ENCODE measurements at places on chromosomes 7 and 10. TPM values are rescaled to one million over a fixed set of nuclear protein-coding genes. Genes with fewer than 3 reads are reported as not detected.

DNA sequence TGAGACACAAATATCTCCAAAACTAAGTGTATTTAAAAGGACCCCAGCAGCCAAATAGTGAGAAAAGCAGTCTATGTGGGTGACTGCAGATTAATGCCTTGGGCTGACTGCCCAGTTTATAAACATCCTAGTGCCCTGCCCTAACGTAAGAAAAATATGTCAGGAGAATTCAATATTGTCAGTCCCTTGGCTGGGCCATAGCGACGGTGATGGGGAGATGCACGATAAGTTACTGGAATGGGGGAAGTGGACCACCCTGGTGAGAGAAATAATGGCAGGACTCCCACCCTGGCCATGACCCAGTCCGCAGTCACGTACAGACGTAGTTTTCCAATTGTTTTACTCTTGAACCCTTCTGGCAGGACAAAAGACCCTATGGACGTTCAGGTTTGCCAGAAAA lies 48.0 kb downstream of the JCAD start:
- no peak for DNase-seq

DNA sequence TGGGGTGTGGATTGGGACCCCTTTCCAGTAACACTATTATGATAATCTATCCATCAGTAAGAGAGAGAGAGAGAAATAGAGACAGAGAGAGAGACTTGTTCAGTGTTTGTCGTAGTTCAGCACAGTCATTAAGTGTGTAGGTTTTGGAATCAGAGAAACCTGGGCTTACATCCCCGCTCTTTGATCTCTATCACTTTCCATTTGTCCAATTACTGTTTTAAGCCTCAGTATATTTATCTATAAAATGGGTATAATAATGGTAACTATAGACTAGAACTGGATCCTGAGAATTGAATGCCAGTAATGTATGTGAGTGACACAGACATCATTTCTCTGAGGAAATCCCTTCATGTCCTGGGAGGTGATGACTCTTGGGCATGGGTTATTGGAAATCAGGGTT lies 460.5 kb downstream of the PLXNA4 start:
- DNase-seq: no peak

DNA sequence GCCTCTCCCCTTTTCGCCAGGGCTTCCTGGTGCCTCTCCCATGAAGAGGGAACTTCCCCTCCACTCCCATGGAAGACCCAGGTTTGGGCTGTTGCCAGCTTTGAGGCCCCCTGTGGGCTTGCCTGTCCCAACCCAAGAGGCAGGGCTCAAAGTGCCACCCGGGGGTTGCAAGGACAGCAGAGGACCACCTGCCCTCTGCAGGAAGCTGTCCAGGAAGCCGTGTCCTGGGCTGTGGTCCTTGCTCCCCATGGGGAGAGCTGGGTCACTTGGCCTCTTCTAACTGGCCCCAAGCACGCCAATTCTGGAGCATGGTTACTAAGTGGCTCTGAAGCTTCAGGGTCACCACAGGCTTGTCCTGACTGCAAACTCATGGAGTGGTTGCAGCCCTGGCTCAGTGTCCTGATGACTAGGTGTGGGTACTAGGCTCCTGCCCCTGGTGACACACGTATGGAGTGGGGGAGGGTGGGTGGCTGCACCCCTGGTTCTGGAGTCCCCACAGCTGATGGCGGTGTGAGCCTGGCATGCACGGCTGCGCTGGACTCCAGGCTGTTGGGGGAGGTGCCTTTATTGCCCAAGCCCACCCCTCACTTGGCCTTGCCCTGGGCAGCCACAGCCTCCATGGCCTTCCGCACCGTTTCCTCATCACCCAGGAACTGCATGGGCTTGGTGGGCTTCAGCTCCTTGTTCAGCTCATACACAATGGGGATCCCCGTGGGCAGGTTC lies 3.0 kb downstream of the PGAM2 start:
- no peak for DNase-seq

Gene ZKSCAN5
- 6.1 TPM for total RNA-seq

DNA sequence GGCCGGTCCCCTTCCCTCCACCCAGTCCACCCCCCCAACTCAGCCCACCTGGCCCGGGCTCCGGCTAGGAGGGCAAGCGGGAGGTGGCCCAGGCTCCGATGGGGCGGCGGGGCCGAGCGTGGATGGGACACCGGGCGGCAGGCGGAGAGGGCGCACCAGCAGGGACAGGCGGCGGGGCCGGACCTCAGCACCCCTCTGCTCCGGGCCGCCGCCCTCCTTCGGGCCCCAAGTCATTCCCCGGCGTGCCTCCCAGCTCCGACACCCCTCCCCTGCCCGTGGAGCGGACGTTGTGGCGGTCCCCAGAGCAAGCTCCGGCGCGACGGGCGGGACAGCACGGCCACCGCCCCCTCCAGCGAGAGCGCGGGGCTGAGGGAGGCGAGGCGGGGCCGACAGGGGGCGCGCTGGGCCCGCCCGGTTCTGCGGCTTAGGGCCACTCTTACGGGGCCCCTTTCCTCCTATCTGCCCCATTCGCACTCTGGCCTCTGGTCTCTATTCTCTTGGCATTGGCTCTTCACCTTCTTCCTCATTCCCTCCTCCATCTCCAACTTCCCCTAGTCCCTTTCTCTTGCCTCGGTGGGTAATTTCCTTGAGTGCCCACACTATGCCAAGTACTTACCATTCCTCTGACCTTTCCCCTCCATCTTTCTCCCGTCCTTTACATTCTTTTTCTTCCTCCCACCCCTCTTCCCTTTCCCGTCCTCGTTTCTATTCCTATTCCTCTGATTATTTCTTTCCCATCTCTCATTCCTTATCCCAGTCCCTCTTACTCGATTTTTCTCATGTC lies 701 bp upstream of the GBX1 start:
- peak; percentile 65 for DNase-seq

DNA sequence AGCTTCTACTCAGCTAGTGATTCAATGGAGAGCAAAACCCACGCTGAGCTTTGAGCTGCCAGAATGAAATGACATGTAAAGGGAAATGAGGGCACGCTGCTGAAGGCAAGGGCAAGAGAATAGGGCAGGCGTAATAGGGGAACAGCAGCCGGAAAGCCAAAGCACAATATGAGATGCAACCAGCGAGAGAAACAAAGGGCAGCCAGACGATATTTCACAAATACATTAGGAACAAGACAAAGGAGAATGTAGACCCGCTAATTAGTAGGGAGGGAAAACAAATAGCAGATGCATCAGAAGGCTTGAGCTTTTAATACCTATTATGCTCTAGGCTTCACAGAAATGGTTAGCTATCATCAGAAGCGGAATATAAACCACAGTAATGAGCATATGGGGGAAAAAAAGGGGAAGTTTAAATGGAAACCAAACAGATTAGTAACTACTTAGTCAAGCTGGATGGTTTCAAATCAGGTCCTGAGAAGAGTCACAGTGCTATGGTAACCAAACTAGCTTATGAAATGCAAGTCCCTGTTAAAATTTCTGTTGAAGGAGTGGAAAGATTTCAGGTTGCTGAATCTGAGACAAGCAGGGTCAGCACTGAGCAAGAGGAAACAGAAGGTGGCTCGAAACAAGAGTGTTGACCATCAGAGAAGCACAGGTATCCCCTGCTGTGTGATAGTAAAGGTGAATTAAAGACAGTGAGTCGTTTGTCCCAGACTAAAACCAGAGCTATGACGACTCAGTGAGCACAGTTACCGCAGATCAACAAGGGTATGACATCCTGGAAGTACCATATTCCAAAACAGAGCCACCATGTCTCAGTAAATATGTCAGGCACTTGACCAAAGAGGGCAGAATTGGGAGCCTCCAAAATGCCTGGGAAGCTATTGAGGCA lies 496.9 kb upstream of the CELF2 start:
- DNase-seq: no peak

- DNase-seq: no peak
Observed at GRCh38 chr7:142819530-142819929, 35.3 kb upstream of the EPHB6 start.

DNA sequence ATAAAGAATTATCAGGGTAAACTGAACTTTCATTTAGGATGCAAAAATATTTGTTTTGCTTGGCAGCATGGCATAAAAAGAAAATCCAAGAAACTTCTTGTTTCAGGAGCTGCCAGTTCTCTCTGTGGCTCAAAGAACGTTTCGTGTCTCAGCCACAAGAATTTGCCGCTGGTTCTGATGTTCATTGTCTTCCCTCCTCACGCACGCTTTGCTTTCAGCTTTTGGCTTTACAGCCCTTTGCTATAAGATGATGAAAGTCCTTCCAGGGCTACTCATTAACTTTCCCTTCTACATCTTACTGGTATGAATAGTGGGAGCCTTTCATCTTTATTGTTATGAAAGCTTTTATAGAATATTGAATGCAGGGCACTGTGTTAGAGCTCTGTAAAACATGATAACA lies 124.7 kb downstream of the BICC1 start:
- peak; percentile 59 for DNase-seq

DNA sequence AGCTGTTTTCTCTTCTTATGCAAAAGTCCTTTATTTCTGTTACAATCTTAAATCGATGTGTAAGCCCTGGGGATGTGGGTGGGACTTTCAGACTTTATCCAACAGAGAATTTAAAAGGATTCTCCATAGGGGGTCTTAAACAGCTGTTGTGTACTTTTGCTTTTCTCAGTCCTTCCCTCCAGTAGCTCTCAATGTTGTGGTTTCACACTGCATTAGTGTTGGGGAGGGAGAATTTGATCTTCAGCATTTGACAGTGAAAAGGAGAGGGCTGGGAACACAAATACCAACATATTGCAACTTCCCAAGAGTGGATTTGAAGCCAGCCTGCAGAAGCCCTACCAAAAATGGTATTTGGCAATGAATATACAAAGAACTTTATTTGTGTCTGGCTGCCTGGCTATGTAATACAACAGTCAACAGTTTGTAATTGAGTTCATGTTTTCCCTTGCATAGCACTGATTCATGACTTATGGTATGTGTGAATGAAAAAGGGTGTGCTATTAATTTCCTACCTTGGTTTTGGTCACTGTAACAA lies 80.1 kb upstream of the CAPZA2 start:
- no peak for DNase-seq

Gene DBNL
- total RNA-seq: 180 TPM

DNA sequence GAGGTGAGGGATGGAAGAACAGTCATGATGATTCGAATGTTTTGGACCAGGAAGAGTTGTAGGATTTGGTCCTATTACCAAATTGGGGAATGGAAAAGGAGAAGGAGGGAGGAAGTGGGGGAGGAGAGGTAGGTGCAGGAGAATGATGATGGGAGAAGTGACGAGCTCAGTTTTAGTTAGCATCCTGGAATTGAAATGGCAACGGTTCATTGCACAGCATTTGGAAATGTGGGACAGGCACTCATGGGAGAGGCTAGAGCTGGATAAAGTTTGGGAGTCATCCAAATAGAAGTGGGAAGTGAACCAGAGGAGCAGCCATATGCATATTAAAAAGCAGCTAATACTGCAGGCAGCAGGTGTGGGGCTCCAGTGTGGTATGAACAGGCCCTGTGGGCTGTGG lies 253.6 kb downstream of the SORCS3 start:
- no peak for DNase-seq

DNA sequence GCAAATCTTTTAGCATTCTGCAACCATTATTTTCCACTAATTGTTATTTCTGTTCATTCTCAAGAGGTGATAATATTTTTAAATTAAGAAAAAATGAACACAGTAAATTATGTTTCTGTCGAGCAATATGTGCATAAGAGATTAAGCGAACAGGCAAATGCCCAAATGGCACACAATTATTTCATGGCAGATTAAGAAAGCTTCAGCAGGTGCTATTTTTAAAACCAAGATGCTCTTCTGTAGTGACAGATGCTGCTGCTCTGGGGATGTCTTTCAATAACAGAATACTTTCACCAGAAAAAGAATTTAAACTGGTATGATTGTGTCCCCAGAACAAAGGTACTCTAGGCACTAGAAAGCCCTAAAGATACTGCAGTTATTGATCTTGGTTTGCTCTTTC lies 412.7 kb upstream of the SORCS1 start:
- no peak for DNase-seq

Gene STEAP2
- 38.5 TPM for total RNA-seq

Gene CRHR2
- not detected for total RNA-seq

DNA sequence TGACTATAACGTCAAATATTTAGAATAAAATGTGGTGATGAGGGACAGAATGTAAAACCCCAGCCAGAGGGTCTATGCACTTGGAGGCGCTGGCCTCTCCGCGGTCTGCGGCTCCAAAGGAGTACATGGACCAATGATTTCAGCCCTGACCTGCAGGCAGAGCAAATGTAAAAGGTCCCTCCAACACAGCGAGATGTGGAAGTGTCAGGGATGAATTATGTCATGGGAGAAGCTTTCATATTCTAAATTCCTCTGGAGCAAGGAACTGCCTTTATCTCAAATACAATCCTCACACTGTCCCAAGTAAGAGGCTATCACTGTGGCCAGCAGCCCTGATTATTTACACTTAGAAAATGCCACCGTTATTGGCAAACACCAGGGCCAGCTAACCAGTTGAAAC lies 139.4 kb downstream of the GFRA1 start:
- no peak for DNase-seq
